ENCODE measurements at places on chromosomes 5 and 9.

GRCh38 chr9:95090871-95091577 is 226.5 kb downstream of the FANCC start:
- no peak for DNase-seq
- H3K27me3 ChIP-seq = no peaks in the 10 kb centered on the region
- peaks cover 70% of the 10 kb centered on the region for H3K4me1 ChIP-seq
- peaks cover 28% of the 10 kb centered on the region for H3K36me3 ChIP-seq
- peak overlapping the region; percentile 14 for H3K4me3 ChIP-seq

DNA sequence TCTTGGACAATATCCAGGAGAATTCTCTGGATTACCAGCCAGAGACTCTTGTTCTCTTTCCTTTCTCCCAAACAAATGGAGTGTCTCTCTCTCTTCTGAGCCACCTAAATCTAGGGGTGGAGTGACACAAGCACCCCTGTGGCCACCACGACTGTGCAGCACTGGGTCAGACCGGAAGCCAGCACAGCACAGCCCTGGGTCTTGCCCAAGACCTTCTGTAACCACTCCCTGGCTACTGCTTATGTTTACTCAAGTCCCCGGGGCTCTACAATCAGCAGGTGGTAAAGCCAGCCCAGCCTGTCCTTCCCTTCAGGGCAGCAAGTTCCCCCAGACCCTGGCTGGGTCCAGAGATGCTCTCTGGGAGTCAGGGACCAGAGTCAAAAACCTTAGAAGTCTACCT is 110.0 kb upstream of the TUT7 start:
- no peak overlapping the region for H3K27ac ChIP-seq
- H3K36me3 ChIP-seq = peaks cover 1% of the 10 kb centered on the region
- no peaks in the 10 kb centered on the region for H3K27me3 ChIP-seq
- no peak for DNase-seq
- peaks cover 14% of the 10 kb centered on the region for H3K4me1 ChIP-seq
- H3K4me3 ChIP-seq = no peak overlapping the region

DNA sequence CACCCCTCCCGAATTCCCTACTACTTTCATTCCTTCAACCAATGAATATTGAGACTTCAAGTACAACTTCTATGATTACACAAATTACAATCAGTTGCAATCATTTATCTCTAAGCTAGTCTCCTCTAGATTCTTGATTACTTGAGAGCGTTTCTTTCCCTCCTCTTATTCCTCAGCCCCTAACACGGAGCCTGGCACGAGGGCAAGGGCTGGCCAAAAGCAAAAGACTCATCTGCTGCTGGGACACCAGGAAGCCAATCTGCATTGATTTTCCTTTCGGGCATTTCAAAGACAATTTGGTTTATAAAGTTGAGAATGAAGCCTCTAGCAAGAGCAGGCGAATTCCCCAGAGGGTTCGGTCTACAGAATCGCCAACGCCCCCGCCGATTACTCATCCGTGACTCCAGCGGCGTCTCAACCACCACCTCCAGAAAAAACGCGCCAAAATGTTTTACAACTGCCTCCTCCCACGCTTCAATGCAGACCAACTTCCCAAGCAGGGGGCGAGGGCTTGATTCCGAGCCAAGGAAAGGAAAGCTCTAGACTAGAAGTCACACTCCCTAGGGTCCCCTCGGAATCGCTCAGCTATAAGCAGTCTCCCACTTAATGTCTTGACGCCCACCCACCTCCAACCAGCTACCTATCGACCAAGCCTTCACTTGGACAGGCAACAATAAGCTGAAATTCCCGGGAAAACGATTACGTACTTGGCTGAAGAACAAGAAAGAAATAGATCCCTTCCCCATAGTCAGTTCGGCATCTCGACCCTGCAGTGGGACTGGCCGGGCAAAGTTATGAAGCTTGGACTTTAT is 1.5 kb downstream of the PCSK1 start:
- no peak overlapping the region for H3K27ac ChIP-seq
- DNase-seq = no peak
- peaks cover 5% of the 10 kb centered on the region for H3K4me1 ChIP-seq
- no peaks in the 10 kb centered on the region for H3K36me3 ChIP-seq

GRCh38 chr9:90307167-90307833 is 335.3 kb downstream of the DIRAS2 start:
- DNase-seq = no peak
- peak overlapping the region; percentile 69 for H3K27ac ChIP-seq
- no peaks in the 10 kb centered on the region for H3K27me3 ChIP-seq
- peak overlapping the region; percentile 60 for H3K4me3 ChIP-seq
- peaks cover 31% of the 10 kb centered on the region for H3K4me1 ChIP-seq

- DNase-seq = no peak
- H3K27ac ChIP-seq = no peak overlapping the region
- no peaks in the 10 kb centered on the region for H3K27me3 ChIP-seq
- no peaks in the 10 kb centered on the region for H3K36me3 ChIP-seq
Measured at GRCh38 chr5:39294736-39295135, 69.6 kb downstream of the C9 start.

GRCh38 chr5:34698754-34699153 is 42.6 kb downstream of the RAI14 start:
- H3K4me1 ChIP-seq = peaks cover 49% of the 10 kb centered on the region
- DNase-seq = no peak
- peaks cover 23% of the 10 kb centered on the region for H3K36me3 ChIP-seq

- no peaks in the 10 kb centered on the region for H3K27me3 ChIP-seq
- H3K36me3 ChIP-seq = peaks cover 43% of the 10 kb centered on the region
- no peaks in the 10 kb centered on the region for H3K4me1 ChIP-seq
- no peak overlapping the region for H3K4me3 ChIP-seq
- H3K27ac ChIP-seq = no peak overlapping the region
Measured at GRCh38 chr9:77779010-77779409, 130.9 kb upstream of the GNA14 start.

- peaks cover 46% of the 10 kb centered on the region for H3K4me1 ChIP-seq
- H3K36me3 ChIP-seq = peaks cover 7% of the 10 kb centered on the region
- DNase-seq = no peak
- peaks cover 16% of the 10 kb centered on the region for H3K27me3 ChIP-seq
- no peak overlapping the region for H3K4me3 ChIP-seq
Measured at GRCh38 chr5:169218176-169218575, 82.8 kb downstream of the SLIT3 start.

- H3K36me3 ChIP-seq = peaks cover 40% of the 10 kb centered on the region
- H3K27ac ChIP-seq = no peak overlapping the region
- DNase-seq = no peak
- H3K27me3 ChIP-seq = no peaks in the 10 kb centered on the region
- no peaks in the 10 kb centered on the region for H3K4me1 ChIP-seq
- H3K4me3 ChIP-seq = no peak overlapping the region
Measured at GRCh38 chr5:140835622-140836510, 1.8 kb downstream of the PCDHA7 start.

DNA sequence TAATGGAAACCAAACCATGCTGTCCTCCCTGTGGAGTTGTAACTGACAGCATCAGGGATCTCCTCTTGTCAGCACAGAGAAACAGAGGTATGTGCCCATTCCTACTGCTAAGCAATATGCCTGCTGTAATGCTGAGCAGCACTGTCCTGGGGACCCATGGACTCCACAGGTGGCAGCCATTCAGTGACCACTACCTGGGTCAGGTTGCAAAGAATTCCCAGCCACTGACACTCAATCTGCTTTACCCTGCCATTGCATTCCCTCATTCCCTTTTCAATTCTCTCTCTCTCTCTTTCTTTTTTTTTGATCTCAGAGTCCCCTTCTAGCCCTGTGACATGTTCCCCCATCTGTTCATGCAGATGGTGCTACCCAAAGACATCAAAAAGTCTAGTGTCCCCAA is 104.1 kb downstream of the GABRB2 start:
- H3K27me3 ChIP-seq = no peaks in the 10 kb centered on the region
- no peak for DNase-seq
- no peak overlapping the region for H3K4me3 ChIP-seq
- H3K27ac ChIP-seq = no peak overlapping the region
- no peaks in the 10 kb centered on the region for H3K4me1 ChIP-seq

DNA sequence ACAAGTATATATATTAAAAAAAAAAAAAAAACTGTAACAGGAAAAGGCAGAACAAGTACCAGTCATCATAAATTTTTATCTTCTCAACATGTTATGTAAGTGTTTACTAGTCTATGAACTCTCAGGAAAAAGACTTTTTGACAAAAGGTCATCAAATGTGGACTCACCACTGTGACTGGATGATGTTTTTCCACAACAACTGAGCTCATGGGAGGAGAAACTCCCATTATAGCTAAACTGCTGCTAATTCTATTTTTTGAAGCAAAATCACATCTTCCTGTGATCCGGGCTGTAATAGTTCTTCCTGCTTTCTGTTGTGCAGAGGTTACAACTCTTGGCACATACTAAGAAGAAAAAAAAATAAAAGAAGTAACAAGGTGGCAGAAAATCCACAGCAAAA is 39.6 kb downstream of the POC5 start:
- no peak for DNase-seq
- no peak overlapping the region for H3K27ac ChIP-seq
- no peaks in the 10 kb centered on the region for H3K27me3 ChIP-seq
- H3K36me3 ChIP-seq = peaks cover under 1% of the 10 kb centered on the region
- H3K4me3 ChIP-seq = no peak overlapping the region

GRCh38 chr5:14777932-14778791 is 93.4 kb downstream of the ANKH start:
- no peak for DNase-seq
- H3K27me3 ChIP-seq = no peaks in the 10 kb centered on the region
- peaks cover 28% of the 10 kb centered on the region for H3K36me3 ChIP-seq
- H3K4me3 ChIP-seq = no peak overlapping the region

GRCh38 chr5:115770466-115770865 is 46.0 kb downstream of the CDO1 start:
- H3K27me3 ChIP-seq = no peaks in the 10 kb centered on the region
- no peak for DNase-seq
- no peaks in the 10 kb centered on the region for H3K4me1 ChIP-seq
- H3K4me3 ChIP-seq = no peak overlapping the region
- H3K27ac ChIP-seq = no peak overlapping the region

- H3K4me1 ChIP-seq = no peaks in the 10 kb centered on the region
- no peak overlapping the region for H3K4me3 ChIP-seq
- DNase-seq = no peak
- H3K27ac ChIP-seq = no peak overlapping the region
- H3K27me3 ChIP-seq = no peaks in the 10 kb centered on the region
- H3K36me3 ChIP-seq = peaks cover 28% of the 10 kb centered on the region
Measured at GRCh38 chr9:127680226-127680625, 26.6 kb upstream of the CFAP157 start.

GRCh38 chr5:153807801-153808200 is 230.9 kb downstream of the FAM114A2 start:
- H3K27me3 ChIP-seq = peaks cover 7% of the 10 kb centered on the region
- H3K4me3 ChIP-seq = no peak overlapping the region
- DNase-seq = no peak
- peaks cover 13% of the 10 kb centered on the region for H3K4me1 ChIP-seq

GRCh38 chr5:122322801-122323548 is 10.9 kb downstream of the SNCAIP start:
- peak overlapping the region; percentile 50 for H3K27ac ChIP-seq
- no peak for DNase-seq
- H3K4me1 ChIP-seq = peaks cover 31% of the 10 kb centered on the region
- H3K36me3 ChIP-seq = peaks cover 4% of the 10 kb centered on the region

DNA sequence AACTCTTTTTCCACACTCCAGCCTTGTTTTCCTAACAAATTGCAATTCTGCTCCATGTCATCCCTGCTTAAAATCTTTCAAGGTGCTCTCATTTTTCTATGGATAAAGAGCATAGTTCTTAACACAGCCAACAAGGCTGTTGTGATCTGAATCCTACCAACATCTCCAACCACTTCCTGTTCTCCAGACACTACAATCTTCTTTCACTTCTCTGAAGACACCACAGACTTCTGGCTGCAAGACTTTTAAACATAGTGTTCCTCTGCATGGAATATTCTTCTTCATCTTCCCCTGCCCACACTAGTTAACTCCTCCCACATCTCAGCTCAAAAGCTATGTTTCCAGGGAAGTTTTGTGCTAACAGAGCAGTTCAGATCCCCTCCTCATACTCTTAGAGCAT is 404.8 kb downstream of the MAN2A1 start:
- peaks cover 3% of the 10 kb centered on the region for H3K27me3 ChIP-seq
- no peaks in the 10 kb centered on the region for H3K4me1 ChIP-seq
- DNase-seq = no peak
- H3K27ac ChIP-seq = no peak overlapping the region
